Stimulated activated CD4-positive, alpha-beta T cell treated with anti-CD3 and anti-CD28 coated beads, TNF-alpha, amount 100 ng/mL, for 1 hour (primary cell): ENCODE measurements at places on chromosomes 5 and 9.
A peak's percentile ranks its signal among the peaks of the same experiment; 100 is the strongest.

GRCh38 chr5:109354761-109355160, 55.0 kb downstream of the PJA2 start:
- no peak for DNase-seq

GRCh38 chr5:59767681-59768151, 125.8 kb downstream of the PDE4D start:
- DNase-seq: no peak

DNA sequence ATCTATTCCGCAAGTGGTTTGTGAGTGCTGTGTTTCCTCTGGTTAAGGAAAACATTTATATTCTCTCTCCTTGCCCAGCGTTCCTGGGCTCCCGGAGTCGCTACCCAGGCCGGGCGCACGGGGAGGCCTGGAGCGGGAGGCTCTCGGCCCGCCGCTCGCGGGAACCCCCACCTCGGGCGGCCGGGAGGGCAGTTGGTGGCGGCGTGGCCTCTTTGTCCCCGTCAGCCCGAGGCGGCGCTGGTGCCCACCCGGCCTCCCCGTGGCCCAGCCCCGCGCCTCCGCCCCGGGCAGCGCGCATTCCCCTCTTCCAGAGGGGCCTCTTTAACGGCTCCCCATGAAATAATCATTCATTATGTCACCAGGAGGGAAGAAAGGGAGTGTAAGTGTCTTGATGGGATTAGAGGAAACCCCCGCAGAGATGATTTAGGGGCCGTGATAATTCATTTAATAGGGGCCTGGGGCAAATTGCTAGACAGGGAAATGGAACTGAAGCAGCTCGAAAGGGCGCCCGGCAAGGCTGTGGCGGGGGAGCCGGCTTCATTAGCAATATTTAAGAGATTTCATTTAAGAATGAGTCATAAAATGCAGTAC, 181.9 kb upstream of the TBCA start:
- no peak for DNase-seq

DNA sequence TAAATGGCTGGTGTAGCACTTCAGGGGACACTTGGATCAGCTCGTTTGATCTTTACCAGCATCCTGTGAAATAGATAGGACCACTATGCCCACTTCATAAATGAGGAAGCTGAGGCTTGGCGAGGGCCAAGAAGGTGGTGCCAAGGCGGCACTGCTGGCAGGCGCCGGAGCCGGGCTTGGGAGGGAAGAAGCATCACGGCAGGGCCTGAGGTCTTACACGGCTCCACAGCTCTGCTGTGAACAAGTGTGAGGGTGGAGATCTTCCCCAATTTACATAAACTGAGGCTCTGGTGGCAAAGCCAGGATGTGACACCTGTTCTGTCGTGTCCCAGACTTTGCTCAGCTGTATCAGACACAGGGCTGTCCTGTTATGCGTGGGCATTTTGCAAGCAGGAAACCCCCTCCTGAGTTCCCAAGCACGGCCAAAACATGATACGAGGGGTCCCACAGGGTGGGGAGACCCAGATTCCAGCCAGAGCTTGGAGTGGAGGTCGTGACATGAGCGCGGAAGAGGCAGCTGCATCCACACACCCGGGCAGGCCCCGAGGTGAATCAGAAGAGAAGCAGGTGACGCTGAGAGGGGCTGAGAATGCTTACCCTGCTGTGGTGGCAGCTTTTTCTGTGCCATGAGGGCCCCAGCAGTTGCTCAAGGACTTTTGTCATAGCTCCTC, 117.5 kb upstream of the BOD1 start:
- DNase-seq: no peak

DNA sequence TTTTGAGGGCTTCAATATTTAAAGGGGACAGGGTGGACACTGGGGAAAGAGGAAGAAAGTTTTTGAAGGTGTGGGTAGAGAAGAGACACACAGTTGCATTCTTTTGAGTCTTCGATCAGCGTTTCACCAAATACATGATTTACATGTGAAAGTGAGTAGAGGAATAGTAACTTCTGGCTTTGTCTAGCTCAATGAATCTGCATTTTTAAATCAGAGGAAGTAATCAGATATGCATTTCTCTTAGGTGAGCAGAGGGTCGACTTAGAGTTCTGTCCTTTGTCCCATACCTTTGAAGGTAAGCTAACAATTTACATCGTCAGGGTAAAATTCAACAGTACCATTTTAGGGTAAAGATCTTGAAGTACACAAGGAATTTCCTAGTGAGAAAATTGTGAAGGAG, 406.4 kb upstream of the ZNF462 start:
- no peak for DNase-seq

DNA sequence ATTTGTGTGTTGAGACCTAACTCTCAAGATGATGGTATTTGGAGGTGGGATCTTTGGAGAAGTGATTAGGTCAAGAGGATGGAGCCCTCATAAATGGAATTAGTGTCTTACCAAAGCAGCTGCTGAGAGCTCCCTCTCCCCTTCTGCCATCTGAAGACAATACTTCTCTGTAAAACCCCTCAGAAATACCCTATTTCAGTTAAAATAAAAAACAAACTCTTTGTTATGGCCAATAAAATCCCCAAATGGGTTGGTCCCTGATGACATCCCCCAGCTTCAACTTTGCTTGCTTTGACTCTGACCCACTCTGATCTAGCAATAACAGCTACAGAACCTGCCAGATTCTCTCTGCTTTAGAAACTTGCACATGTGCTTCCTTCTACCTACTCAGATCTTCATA, 100.9 kb downstream of the SNCAIP start:
- no peak for DNase-seq

DNA sequence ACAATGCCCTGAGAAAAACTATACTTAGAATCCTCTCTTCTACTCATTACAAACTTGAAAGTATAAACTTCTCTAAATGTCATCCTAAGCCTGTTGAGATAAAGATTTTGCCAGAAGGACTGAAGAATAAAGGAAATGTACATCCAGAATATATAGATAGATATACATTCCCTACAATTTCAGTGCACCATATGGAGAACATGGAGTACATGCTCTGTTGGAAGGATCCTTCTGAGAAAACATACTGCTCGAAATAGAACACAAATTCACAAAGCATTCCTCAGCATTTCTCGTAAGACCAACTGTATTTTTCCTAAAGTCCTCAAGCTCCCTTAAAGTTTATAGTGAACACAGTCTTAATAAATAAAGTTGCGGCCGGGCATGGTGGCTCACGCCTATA, 69.7 kb upstream of the RASA1 start:
- no peak for DNase-seq

- DNase-seq: peak; percentile 50
Measured at GRCh38 chr9:96566498-96567202, 53.0 kb downstream of the CDC14B start.

DNA sequence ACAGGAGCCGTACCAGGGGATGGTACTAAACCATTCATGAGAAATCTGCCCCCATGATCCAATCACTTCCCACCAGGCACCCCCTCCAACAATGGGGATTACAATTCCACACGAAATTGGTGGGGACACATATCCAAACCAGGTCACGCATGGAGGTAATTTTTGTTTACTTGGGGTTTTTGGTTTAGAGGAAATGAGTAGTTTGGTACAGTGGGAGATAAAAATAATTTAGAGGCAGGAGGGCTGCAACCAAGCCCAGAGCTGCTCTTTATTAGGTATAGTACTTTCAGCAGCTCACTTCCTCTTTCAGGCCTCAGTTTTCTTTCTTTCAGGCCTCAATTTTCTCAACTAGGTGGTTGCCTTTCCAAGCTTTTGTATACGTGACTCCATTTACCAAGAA, 23.2 kb downstream of the PRUNE2 start:
- DNase-seq: no peak

- no peak for DNase-seq
Measured at GRCh38 chr5:135317286-135317685, 81.7 kb downstream of the MACROH2A1 start.

DNA sequence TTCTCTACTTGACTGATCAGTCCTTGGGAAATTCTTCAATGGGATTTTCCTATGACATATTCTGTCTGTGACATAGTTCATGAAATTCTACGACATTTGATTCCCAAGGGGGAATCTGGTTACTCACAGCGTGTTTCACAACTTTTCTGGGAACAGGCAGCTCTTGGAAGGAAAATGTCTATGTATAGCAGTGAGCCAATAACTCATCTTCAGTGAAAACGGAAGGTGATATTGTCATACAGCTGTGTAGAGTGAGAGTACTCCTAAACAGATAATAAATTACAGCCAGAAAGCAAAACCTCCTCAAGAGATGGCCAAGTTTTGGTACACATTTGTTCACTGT, 91.4 kb downstream of the C9orf152 start:
- DNase-seq: no peak

DNA sequence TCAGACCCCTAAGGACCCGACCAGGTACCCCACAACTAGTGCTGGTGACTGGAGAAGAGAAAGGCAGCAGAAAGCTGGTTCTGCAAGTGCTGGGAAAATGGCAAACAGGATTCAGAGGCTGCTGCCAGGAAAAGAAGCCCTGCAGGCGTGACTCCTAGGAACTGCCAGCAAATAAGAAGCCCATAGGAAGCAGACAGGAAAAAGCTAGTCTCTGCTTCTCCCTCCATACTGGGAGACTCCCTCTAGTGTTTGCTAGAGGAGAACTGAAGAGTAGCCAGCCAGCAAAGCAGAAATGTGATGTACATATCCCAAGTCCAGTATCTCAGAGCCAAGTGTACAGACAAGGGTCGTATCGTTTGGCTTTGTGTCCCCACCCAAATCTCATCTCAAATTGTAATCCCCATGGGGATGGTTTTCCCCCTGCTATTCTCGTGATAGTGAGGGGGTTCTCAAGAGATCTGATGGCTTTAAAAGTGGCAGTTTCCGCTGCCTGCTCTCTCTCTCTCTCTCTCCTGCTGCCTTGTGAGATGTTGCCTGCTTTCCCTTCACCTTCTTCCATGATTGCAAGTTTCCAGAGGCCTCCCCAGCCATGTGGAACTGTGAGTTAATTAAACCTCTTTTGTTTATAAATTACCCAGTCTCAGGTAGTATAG, 38.1 kb upstream of the TUSC1 start:
- no peak for DNase-seq

GRCh38 chr5:75469017-75469416, 42.4 kb downstream of the CERT1 start:
- no peak for DNase-seq

DNA sequence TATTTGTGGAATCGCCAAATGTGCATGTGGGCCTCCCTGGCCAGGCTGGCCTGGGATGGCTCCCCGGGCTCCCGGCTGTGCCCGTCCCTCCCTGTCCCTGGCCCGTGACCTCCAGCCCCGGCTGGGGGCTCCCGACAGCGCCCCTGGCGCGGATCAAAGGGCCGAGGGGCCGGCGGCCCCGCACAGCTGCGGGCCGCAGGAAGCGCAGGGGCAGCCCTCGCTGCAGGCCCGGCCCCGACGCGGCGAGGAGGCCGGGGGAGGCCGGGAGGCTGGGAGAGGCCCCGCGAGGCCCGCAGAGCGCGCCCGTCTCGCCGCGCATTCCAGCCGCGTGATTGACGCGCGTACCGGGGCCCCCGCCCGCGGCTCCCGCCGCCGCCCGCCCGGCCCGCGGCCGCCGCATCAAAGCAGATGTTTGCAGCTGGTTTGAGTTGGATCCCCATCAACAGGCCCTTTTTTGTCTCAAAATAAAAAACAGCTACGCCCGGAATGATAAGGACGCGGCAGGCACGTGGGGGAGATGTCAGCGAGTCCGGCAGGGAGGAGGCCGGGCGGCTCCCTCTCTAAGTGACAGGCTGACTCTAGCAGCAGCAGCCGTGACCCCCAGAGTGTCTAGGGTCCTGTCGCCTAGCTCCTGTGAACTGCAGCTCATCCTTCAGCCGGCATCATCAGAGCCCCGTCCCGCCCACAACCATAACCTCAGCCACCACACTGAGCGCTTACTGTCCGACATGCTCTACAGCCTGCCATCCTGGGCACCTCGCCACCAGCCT, 69.4 kb downstream of the LMX1B start:
- DNase-seq: no peak

DNA sequence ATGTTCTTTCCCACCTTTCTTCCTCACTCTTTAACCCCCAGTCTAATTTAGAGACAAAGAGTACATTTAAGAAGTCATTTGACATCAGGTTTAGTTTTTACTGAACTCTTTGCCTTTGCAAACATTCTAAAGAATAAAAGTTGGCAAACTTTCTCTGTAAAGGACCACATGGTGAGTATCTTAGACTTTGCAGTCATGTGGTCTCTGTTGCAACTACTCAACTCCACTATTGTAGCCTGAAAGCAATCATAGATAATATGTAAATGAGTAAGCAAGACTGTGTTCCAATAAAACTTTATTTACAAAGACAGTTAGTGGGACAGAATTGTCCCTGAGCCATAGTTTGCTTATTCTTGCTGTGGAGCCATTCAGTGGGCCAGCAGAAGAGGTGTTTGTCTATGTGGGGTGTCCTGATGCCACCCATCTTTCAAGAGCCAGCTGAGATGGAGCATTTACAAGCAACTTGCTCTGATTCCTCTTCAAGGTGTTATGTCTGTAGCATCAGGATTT, 25.4 kb downstream of the ABLIM3 start:
- no peak for DNase-seq

DNA sequence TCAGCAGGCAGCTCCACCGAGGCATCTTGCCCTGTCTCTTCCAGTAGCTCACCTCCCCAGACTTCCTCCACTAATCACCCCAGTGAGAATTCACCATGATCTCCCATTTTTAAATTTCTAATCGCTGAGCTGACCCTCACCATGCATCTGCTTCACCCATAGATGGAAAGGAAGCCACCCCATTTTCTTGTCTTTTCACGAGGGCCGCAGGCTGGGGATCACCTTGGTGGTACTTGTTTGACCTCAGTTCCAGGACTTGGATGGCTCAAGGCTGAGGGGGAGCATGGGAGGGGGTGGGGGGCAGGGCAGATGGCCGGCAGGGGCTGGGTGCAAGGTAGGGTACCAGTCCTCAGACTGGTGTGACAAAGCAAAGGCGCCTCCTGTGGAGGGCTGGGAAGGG, 3.6 kb downstream of the PROP1 start:
- DNase-seq: no peak

- no peak for DNase-seq
Measured at GRCh38 chr5:112757468-112758208, 20.0 kb downstream of the APC start.

DNA sequence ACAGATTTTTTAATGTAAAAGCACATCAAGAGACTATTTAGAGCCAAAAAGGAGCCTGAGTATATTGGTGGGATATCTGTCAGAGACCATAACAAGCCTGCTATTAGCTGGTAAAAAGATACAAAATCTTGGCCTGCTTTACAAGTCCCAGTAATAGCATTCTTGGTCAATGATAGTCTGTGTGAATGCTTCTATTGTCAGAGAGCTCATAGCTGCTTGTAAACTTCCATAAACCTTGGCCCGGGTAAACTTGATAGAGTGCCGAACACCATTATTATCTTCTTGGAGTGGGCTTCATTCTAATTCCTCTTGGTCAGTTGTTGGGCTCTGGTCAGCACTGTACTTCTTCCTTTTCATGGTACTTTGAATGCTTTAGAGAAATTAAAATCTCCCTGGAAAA, 64.0 kb downstream of the UBAP1 start:
- DNase-seq: no peak

DNA sequence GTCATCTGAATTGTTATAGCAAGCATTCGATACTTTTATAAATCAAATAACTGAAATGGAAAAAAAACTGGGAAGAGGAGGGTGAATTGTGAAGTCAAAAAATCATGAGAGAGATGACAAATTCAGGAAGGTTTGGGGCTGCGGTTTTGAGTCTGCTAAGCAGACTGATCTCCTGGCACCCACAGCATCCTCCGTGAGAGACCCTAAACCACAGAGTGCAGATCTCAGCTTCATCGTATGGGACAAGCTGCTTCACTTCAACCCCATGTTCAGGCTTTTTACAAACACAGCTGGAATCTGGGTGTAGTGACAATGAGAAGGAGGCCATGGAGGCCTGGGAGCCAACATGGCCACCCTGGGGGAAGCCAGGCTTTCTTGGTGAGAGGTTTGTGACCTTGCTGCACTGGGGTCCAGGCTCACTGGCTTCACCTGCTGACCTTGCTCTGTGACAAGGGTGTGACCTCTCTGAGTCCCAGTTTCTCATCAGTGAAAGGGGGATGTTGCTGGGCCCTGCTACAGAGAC, 19.4 kb downstream of the USP20 start:
- no peak for DNase-seq
